CD4-positive, alpha-beta T cell treated with Interleukin-6 for 4 hours (primary cell): ENCODE measurements at places on chromosomes 3 and 15.

GRCh38 chr15:37057831-37058230, 42.5 kb downstream of the MEIS2 start:
- DNase-seq = no peak

DNA sequence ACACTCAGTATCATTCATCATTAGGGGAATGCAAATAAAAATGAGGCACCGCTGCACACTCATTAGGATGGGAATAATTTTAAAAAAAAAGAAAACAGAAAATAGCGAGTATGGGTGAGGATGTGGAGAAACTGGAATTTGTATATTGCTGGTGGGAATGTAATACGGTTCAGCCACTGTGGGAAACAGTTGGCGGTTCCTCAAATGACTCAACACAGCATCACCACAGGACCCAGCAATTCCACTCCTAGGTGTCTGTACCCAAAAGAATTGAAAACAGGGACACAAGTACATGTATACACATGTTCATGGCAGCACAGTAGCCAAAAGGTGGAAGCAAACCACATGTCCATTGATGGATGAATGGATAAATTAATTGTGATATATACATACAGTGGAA, 35.2 kb upstream of the RFTN1 start:
- DNase-seq = no peak

DNA sequence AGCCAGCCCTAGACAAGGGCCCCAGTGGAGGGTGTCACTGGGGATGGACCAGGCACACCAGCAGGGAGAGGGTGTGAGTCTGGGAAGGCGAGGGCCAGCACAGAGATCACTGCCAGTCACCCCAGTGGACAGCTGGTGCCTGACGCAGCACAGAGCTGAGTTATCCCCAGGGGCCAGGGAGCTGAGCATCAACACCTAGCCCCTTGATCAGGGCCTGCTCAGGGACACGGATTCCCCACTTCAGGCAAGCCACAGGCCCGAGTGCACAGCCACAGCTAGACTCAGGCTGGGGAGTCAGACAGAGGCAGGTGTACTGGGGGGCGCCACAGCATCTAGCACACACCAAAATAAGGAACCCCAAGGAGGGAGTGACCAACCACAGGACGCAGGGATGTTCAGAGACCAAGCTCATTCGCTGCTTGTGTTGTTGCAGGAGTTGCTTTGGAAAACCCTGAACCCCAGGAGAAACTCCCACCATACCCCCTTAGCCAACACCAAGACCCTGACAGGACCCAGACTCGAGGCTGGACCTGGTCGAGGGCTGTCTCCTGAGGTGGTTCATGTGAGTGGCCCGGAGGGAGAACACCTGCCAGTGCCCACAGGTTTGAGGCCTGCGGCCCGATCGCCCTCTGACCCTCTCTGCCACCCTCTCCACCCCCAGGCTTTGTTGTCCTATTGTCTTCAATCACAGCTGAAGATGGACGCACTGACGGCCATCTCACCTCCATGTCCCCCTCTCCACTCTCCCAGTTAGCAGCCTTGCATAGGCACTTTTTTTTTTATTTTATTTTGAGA, 146.8 kb downstream of the TPRA1 start:
- no peak for DNase-seq

DNA sequence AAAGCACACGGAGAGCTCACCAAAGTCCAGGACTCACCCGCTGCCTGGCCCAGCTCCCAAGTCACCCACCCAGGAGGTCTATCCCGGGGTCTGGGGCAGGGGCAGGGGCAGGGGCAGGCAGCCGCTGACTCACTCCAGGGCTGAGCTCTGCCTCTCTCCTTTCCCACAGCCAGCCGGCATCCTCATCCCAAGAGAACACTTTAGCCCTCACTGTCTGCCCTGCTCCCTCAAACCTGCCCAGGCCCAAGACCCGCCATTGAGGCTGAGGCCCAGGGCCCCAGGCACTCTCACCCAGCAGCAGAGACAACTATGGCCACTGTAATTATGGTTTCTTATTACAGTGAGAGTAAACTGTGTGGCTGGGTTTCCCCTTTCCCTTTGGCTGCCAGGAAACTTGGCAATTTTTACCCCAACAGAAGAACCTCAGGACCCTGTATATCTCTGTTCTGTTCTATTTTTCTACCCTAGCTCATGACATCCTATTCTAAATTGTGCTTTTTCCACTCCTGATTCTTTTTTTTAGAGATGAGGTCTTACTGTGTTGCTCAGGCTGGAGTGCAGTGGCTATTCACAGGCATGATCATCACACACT, 53.0 kb downstream of the IQSEC1 start:
- DNase-seq = no peak

DNA sequence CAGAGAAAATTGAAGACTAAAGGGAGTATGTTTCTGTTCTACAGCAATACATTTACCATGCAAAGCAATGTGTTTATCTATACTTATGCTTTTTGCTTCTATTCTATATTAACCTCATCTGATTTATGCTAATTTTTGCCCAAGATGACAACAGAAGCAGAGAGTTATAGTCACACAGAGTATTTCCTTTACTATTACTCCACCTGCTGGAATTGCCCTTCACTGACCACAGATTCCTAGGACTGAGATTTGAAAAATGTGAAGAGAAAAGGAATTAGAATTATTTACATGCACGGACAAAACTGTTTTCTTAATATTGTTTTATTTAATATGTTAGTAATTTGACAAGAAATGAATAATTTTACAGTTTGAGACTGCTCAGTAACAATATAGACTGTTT, 745.6 kb downstream of the VGLL3 start:
- DNase-seq = no peak

GRCh38 chr3:107430214-107430995, 53.2 kb downstream of the CCDC54 start:
- no peak for DNase-seq

DNA sequence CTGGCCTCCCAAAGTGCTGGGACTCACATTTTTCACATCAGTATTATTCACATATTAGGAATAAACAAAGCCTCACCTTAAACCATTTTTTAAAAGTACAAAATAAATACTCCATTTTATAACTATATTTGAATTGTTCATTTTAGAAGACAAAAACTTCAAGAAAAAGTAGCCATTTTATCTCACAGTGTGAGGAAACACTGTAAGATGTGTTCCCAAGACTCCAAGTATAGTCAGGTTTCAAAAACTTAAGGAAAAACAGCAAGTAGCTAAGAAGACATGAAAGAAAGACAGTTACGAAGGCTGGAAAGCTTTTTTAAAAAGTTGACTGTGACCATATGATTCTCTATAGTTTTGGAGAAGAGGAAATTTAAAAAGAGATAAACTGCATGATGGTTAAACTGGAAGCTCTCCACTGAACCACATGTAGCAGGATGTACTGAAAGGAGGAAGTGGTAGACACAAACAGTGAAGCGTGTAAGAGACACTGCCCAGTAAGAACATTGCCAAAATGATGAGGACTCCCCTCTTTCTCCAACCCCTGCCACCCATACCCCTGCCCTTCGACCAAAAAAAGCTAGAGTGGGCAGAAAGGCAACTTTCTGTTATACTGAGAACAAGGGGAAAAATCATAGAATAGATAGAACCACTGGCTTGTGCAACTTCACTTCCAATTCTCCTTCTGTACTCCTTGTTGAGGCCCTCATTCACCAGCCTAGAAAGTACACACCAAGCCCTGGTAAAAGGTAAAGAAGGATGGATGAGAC, 6.2 kb upstream of the TMF1 start:
- peak; percentile 25 for DNase-seq

- no peak for DNase-seq
Observed at GRCh38 chr15:38755718-38756117, 191.1 kb upstream of the RASGRP1 start.

DNA sequence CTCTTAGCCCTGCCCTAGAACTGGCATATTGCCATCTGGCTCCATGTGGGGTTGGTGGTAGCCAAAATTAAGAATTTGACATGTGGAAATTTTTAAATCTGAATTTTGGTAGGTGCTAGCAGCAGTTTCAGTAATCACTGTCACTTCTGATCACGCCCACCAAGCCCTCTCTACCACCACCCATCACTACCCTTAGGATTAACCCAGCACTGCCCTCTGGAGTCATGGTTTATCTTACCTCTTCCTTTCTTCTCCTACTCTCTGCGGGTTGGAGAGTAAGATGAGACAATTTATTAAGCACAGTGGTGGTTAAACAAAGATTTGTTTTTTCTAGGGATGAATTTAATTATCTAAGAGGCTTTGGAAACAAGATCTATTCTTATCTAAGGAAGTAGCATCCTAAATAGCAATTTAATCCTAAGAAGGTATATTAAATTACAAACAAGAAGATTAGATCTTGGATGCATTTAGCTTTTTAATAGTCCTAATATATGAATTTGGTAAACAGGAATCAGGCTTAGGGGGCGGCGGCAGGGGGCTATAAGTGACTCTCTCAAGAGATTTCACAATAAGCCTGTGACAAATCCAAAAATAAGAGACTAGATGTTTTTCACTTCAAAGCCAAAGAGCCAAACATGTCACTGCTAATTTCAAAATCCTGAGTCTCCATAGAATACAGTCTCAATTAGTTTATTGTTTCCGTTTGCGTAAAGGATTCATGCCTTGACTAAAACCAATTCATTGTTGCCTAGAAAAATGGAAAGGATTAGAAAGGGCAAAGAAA, 498.4 kb upstream of the UBE2E2 start:
- DNase-seq = no peak

DNA sequence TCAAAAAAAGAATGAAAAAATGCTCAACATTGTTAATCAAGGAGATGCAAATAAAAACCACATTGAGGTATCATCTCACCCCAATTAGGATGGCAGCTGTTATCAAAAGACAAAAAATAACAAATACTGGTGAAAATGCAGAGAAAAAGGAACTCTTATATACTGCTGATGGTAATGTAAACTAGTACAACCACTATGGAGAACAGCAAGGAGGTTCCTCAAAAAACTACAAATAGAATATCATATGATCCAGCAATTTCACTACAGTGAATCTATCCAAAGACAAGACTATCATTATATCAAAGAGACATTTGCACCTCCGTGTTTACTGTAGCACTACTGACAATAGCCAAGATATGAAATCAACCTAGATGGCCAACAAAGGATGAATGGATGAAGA, 58.4 kb downstream of the PEAK1 start:
- no peak for DNase-seq

- DNase-seq = peak; percentile 37
Observed at GRCh38 chr3:127671523-127672428, 976 bp upstream of the ABTB1 start.

DNA sequence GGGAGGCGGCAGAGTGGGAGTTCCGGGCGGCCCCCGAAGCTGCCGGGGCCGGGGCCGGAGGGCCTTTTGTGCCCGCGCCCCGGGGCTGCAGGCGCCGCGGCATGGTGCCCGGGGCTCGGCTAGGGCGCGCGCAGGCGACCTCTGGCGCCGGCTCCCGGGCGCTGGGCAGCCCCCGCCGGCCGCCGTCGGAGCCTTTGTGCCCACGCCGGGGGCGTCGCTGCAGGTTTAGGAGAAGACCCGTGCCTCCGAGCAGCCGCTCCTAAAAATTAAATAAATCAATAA, 299 bp downstream of the PAQR9 start:
- DNase-seq = no peak

GRCh38 chr15:69095274-69095673, 65.2 kb upstream of the GLCE start:
- no peak for DNase-seq

GRCh38 chr3:99934975-99935797, 117.5 kb downstream of the CMSS1 start:
- no peak for DNase-seq

DNA sequence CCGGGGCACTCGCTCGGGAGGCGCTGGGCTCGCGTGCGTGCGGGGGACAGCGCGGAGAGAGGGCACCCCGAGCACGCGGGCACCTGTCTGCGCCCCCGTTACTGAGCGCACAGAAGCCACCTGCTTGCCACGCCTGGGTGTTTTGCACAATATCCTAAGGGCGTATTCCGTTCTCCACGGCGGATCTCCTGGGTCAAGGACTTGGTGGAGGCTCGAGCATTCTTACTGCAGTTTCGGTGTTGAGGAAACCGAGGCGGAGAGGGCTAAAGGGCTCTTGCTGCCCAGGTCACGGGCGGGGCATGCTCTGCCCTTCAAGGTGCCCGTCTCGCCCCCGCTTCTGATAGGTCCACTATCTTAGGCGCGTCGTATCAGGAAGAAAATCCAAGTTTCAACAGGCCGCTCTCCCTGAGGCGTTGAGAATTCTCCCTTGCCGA, 526 bp downstream of the GPD1L start:
- DNase-seq = no peak

- no peak for DNase-seq
Observed at GRCh38 chr15:36778531-36778930, 199.1 kb downstream of the CDIN1 start.

DNA sequence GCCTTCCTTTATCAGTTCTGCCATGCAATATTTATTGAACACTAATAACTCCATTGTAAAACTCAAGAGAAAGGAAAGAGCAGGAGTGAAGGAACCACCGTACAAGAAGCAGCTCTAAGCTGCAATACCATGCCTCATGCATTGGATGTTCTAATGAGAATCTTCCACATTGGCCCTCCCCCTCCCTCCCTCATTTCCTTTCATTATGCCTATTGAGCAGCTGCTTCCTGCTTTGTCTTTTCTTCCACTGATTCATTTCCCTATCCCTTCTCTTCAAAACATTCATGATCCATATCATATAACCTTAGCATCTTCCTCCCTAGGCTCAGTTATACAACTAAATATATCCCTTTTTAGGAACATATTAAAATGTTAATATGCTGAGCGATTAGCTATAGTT, 698.7 kb upstream of the GOLIM4 start:
- no peak for DNase-seq

- no peak for DNase-seq
Observed at GRCh38 chr3:99681976-99682375, 43.6 kb downstream of the COL8A1 start.

- peak; percentile 5 for DNase-seq
Observed at GRCh38 chr3:188400494-188401243, 246.7 kb downstream of the LPP start.

GRCh38 chr3:14216257-14217048, 37.8 kb downstream of the LSM3 start:
- DNase-seq = peak; percentile 30

DNA sequence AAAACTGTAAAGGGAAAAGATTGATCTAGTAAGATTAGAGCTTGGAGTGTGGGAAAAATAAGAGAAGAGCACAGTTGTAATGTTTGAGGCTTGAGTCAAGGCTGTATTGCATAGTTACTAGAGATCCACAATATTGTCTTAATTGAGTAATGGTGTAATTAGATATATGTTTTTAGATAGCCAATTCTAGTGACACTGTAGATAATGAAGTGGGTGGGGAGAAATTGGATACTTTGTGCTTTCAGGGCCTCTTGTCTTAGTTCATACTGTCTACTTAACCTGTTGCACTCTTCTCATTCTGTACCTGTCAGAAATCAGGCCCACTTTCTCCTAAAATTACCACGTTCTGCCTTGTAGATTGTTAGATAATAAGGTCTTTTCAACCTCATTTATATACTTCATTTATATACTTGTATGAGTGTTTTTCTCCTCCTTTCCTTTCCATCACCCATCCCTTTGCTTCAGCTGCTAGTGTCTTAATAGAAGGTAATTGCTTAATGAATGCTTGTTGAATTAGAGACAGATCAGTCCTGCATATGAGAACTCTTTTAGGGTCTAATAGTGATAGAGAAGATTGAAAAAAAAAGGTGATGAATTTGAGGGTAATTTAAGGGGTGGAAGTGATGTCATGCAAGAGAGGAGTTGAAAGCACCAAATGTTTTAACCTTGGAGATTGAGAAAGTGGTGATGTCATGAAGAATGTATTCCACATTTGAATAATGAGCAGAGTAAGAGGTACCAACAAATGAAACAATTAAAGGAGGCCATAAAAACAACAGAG, 32.0 kb downstream of the PIK3CA start:
- no peak for DNase-seq
